Stimulated activated CD4-positive, alpha-beta T cell treated with anti-CD3 and anti-CD28 coated beads, Interleukin-4, amount 100 ng/mL, for 4 hours (primary cell): ENCODE measurements at places on chromosomes 1 and 21.
A peak's percentile ranks its signal among the peaks of the same experiment; 100 is the strongest.

- no peak for DNase-seq
These were observed 79.2 kb upstream of the RALGPS2 start for GRCh38 chr1:178645808-178646200.

- DNase-seq, result no peak
These were observed 4.6 kb downstream of the LPGAT1 start for GRCh38 chr1:211825980-211826379.

DNA sequence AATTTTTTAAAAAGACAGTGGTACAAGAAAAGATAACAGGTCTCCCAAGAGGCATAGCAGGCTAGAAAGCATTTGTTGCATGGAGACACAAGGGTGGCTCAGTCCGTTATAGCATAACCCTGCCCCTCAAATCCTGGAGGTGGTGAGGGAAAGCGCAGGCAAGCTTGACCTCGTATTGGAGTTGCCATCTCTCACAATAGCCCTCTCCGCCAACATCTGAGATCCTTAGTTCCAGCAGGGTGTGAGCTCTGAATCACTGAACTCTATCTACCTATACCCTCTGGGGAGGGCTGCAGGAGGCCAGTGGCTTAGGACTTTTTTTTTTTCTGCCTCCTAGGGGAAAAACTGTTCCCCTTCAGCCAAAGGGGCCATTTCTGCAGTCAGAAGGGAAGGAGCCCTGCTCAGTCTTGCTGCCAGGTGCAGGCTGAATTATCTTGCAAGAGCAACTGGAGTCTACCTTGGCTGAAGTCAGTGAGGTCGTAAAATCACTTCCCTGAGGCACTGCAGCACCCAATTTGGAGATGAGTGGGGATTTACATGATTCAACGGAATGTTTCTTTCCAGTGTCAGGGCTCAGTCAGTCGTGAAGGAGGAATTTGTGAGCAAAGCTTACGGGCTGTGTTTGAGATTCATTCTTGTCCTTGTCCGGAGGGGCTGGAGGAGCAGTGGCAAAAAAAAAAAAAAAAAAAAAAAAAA is 17.2 kb upstream of the C8A start:
- DNase-seq, result no peak

- DNase-seq, result peak; percentile 36
These were observed 809 bp downstream of the SYT11 start for GRCh38 chr1:155859881-155860871.

GRCh38 chr1:76577525-76578185 is 289.6 kb upstream of the ST6GALNAC5 start:
- DNase-seq, result no peak
